CD4-positive, alpha-beta memory T cell (primary cell): ENCODE measurements at places on chromosomes 13 and 19. TPM values are rescaled to one million over a fixed set of nuclear protein-coding genes. Genes with fewer than 3 reads are reported as not detected.

DNA sequence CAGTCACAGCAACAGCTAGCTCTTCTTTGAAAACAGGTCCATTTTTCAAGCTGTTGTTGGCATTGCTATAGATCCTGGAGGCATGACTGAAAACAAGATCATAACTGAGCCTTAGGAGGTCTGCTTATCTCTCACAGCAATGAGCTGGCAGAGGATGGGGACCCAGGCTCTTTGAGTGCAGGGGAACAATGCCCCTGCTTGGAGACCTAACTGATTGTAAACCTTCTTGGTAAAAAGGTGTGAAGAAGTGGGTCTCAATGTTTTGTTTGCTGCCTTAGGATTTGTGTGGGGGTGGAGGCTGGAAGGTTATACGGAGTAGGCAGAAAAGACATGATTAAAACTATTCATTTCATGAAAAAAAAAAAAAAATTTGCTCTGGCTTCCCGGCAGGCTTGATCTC, 94.6 kb downstream of the EFNB2 start:
- DNase-seq = no peak
- H3K27me3 ChIP-seq = no peaks in the 10 kb centered on the region
- H3K27ac ChIP-seq = no peak overlapping the region
- no peak overlapping the region for H3K4me3 ChIP-seq
- no peaks in the 10 kb centered on the region for H3K36me3 ChIP-seq

- H3K4me3 ChIP-seq = no peak overlapping the region
- peaks cover 85% of the 10 kb centered on the region for H3K4me1 ChIP-seq
- H3K27me3 ChIP-seq = no peaks in the 10 kb centered on the region
- H3K27ac ChIP-seq = no peak overlapping the region
- DNase-seq = no peak
Observed at GRCh38 chr19:18481505-18482222, 40.2 kb downstream of the ELL start.

DNA sequence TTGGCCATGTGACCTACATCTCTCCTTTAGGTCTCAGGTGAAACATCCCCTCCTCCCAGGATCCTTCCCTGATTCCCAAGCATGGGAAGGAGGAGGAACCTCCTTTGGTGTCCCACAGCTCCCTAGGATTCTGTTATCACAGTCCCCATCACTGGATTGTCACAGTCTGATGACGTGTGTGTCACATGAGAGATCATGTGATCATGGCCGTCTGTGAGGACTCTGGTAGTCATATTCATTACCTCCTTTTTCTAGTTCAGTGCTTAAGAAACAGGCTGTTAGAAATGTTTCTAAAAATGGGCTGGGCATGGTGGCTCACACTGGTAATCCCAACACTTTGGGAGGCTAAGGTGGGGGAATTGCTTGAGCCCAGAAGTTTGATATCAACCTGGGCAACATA, 3.0 kb downstream of the DHX34 start:
- peaks cover 27% of the 10 kb centered on the region for H3K4me1 ChIP-seq
- H3K4me3 ChIP-seq = no peak overlapping the region

DNA sequence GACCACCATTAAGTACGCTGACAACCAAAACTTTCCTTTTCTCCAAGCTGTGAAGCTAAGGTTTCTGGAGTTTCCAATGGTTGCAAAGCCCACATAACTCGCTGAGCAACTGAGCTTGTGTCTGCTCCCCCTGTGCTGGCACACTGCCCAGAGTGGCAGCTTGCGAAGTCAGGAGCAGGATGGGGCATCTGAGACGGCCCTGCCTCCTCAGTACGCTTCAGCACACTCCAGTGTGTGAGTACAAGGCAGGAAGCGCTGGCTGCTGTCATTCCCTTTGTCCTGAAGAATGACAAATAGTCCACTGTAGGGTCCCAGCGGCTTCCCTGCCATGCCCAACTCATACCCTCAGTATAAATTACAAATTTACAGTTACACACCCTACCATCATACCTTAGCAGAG, 51.5 kb downstream of the SKA3 start:
- no peaks in the 10 kb centered on the region for H3K4me1 ChIP-seq
- H3K36me3 ChIP-seq = no peaks in the 10 kb centered on the region
- H3K4me3 ChIP-seq = no peak overlapping the region
- no peaks in the 10 kb centered on the region for H3K27me3 ChIP-seq
- H3K27ac ChIP-seq = no peak overlapping the region

GRCh38 chr13:98450539-98451111, 126.3 kb downstream of the STK24 start:
- H3K27me3 ChIP-seq = no peaks in the 10 kb centered on the region
- H3K4me1 ChIP-seq = peaks cover 21% of the 10 kb centered on the region
- no peak for DNase-seq
- no peak overlapping the region for H3K4me3 ChIP-seq

The PTGIR gene
- 1.0 TPM for total RNA-seq

The GPR32 gene
- total RNA-seq = not detected

The TDRD12 gene
- 1.9 TPM for total RNA-seq

The MCEMP1 gene
- not detected for total RNA-seq
